ENCODE measurements at places on chromosomes 7 and 10.

DNA sequence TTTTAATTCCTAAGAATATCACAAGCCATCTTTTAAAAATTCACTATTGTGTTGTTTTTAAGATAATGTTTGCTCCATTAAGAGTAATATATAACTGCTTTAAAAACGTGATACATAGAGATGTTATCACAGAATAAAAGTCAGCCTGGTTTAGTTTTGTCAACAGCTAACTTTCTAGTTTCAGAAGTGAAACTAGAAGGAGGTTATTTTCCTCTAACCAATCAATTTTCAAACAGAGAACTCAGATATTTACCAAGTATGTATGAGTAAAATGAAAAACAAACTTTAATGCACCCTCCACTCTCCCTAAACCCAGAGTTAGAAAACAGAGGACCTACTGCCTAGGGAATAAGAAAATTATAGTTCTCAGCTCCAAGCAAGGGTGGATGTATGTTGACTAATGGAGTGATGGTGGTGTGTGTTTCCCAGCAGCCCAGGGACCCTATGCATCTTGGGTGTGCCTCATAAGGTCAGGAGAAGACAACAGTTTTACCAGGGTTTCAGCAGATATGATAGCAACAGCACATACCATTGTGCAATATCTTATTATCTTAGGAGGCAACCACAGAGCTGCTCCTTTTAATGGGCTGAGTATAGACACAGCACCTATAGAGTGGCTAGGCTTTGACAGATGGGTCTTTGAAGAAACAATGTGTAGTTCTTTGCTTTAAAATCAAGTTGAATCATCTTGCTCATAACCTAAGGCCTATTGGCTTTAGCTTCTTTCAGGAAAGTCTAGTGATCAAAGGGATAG is 58.4 kb downstream of the PTPRZ1 start:
- DNase-seq = no peak

DNA sequence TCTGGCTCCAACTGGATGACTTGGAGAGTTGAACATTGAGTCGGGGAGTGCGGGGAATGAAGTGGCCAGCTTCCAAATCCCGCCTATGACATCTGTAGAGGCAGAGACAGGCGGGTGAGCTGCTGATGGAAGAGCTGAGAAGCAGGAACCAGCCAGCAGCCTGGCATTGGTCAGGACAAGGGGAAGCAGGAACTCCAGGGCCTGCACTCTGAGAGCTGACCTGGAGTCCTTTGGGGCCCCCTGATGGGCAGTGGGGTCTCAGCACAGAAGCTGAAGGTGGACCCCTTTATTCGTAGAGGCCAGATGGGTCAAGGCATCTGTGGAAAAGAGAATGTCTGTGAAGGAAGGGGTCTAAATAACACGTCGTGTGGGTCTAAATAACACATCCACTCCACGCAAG is 57.0 kb downstream of the SEC61G start:
- no peak for DNase-seq

DNA sequence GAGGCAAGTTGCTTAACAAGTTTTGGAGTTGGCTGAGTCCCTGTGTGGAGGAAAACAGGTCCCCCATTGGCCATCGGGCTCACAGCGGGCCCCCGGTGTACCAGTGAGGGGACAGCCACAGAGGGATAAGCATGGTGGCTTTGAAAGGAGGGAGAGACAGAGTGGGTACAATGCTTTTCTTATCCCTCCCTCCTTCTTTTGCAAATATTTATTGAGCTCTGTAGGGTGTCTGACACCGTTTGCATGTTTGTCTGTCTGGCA is 2.8 kb downstream of the HTRA1 start:
- DNase-seq = no peak

GRCh38 chr7:114652041-114652440 is 237.4 kb downstream of the FOXP2 start:
- no peak for DNase-seq

DNA sequence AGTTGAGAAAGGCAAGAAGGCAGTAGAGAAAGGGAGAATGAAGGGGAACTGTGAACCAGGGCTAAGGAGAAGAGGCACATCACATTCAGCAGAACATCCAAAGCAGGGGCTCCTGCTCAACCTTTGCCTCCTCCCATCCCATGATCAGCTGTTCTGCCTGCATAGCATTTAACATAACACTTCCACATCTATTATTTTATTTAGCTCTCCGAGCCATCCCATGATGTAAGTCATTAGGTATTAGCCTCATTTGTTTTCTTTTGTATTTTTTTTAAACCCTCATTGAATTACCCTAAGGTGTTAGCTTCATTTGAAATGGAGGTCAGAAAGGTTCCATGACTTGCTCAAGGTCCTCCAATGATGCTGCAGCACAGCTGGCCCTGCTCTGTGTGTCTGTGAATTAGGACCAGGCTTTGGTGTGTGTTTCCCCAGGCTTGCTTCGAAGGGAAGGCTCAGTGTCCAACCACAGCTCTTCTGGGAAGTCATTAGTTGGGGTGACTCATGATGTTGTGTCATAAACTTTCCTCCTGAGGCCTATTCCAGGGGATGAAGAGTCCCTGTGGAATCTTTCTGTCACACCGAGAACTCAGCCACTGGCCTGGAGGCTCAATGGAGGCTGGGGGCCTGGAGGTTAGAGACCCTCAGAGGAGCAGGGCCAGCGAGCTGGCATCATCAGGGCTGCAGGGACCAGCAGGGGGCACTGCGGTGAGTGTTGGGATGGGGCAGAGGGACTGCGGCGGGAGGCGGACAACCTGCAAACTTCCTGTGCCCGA is 16.5 kb downstream of the NPFFR1 start:
- peak; percentile 98 for DNase-seq
